ENCODE measurements at places on chromosomes 2 and 18.

- no peak for DNase-seq
These were observed 306.1 kb downstream of the ZEB2 start for GRCh38 chr2:144213797-144214196.

DNA sequence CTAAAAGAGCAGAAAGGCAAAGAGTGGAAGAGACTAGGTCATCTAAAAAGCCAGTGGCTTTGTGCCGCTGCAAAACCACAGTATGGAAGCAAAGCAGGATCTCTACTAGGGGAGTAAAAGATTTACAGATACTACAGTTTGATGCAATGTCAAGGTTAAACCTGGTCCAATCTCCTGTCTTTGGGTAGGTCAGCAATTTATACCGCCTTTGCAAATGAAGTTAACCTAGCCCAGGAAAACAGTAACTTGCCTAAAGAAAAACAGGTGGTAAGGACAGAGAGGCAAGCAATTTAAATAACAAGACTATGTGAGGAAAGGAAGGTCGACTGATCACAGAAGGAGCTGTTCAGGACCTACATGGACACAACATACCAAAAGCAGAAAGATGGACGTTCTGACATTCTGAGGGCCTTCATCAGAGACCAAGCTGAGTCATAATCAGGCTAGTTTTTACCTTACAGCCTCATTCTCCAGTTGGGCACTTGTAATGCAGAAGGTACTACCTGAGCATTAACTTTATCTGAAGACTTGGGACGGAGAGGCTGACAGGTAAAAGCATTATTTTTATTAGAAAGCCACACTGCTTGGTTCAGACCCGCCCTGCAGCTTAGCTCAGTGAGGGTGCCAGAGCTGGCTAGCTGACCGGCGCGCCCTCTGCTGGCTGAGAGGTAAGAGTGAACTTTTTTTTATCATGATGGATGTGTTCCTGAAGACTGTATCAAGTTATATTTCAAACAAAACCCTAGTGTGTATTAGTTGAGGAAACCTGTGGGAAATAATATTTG, 15.9 kb downstream of the CDKL4 start:
- peak; percentile 72 for DNase-seq

DNA sequence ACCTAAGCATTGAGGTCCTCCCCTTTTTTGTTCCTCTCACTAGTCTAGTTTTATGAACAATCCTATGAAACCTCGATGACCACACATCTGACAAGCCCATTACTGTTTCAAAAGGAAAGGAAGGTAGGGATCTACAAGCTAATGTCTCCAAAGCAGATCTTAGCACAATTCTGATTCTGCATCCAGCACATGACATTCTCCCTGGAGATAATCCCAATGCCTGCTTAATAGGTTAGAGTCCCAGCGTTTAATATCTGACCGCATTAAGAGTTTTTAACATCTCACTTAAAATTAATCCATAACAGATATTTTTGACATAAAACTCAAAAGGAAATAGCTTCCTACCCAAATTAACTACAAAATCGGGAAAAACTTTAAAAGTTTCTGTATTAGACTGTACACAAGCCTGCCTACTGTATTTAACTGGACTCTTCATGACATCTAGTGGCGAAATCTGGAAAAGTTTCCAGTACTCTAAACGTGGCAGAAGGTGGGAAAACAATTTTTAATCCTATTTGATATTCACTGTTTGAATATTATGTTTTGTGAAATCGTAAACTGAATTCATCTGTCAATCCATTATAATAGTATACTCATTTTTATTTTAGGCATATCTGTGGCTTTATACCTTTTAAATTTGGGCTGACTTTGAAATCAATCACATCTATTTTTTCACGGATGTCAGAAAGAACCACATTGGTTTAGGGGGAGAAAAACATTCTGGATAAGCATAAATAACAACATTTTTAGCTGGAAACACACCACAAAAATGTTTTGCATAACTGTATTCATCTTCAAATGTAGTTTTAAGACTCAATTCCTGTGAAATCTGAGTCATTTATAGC, 62.4 kb downstream of the TXNL1 start:
- no peak for DNase-seq

DNA sequence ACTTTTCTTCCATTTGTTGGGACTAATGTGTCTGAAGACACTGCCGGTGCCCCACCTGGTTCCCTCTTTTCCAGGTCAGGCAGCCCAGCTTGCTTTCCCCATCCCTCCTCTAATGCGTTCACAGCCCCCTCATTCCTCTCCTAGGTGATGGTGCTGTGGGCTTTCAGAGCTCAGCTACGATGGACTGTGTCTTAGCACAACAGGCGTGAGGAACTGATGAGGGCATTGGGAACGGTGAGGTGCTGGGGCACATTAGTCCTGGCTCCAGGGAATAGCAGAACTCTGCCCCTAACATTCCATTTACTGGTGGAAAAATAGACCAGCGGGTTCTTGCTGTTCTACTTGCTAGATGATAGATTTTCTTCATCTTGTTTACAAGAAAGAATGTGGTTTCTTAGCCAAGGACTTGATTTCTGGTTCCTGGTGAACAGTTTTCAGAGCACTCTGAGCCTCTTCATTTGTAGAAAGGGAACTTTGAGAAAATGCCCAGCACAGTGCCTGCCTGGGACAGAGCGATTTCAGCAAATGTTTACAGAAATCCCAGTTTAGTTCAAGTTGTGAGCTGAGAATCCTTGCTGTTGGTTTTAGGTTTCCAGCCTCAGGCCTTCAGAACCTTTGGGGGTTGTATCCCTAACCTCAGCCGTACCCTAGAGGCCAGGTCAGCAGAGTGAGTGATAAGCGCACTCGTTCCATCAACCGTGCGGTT, 42.5 kb downstream of the LDLRAD4 start:
- DNase-seq, result no peak

DNA sequence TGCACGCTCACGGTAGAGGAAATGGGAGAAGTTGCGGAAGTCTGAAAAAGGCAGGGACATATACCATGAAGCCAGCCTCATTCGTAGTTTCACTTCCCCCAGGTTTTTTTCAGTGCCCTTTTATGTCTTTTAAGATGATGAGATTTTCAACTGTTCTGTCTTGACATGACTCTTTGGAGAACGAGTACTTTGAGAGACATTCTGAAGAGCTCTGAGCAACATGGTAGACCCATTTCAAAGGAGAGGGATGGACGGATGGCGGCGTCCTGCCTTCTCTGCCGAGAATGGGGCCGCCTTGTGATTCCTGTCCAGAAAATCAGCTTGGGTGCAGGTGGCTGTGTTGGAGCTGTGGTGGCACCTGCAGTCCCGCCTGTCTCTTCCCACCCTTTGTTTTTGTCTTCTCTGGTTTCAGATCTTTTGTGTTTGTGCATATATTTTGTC, 41.7 kb downstream of the SH3BP4 start:
- no peak for DNase-seq

- DNase-seq, result no peak
These were observed 14.7 kb downstream of the CROCC2 start for GRCh38 chr2:240920783-240921231.

All from T-helper 17 cell (primary cell).